NCI-H345 (cell line): ENCODE measurements at places on chromosomes 1 and 21.

DNA sequence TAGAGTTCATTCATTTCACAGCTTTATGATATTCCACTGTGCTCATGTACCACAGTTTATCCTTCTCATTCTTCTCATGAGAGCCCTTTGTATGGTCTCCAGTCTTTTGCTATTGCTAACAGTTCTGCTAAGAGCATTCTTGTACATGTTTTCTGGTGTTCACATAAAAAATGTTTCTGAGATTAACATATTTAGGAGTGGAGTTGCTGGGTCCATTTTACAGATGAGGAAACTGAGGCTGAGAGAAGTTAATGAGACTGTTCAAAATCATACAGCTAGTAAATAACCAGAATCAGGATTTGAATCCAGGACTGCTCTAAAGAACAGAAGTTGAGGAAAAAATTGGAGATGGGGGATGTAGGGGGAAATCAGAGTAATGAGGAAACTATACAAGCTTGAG, 28.8 kb upstream of the RGS16 start:
- no peak for DNase-seq

- DNase-seq, result no peak
These were observed 66.3 kb upstream of the FGGY start for GRCh38 chr1:59230622-59231021.

GRCh38 chr21:46443910-46444309, 14.8 kb upstream of the DIP2A start:
- no peak for DNase-seq

DNA sequence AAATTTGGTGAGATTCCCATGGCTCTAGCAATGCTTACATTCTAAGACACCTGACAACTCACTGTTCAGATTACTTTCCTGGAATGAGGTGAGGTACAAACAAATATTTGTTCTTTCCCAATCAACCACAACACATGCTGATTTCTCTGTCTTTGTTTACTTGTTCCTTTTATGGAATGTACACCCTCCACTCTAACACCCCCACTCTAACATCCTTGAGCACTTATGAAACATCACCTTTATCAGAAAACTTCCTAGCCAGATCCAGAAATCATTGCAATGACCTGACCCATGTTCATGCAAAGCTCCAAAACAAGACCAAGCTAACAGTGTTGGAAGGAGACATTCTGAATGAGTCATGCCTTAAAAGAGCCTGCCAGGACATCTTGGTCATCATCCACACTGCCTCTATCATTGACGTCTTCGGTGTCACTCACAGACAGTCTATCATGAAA, 35.5 kb downstream of the HSD3B1 start:
- DNase-seq, result no peak

DNA sequence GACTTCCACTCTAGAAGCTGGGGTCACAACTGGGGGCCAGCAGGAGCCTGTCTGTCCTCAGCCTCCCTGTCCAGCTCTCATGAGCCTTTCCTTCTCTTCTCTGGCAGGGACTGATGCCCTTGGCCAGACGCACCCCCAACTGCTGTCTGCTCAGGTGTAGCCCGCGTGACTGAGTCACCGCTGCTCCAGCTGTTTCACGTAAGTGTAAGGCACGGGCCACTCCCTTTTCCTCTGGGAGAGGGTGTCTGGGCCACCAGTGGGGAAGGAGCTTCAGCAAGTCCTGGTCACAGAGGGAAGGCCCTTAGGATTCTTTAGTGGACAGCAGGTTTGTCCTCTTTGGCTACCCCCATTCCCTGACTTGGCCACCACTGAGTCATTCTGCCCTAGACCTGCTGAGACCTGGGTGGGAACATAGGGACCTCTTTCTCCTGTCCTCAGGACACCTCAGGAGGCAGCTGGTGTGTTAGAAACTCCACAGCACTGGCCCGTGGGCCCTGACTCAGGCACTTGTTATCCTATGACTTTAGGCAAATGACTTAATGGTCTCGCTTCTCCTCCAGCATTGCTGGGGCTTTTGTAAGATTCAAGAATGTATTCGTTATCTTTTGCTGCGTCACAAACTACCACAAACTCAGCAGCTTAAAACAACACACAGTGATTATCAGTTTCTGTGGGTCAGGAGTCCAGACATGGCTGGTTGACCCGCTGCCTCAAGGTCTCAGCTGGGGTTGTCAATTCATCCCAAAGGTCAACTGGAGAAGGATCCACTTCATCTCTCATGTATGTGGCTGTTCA, 64.8 kb downstream of the FAM163A start:
- DNase-seq, result no peak

GRCh38 chr1:92298213-92298572, 594 bp downstream of the GLMN start:
- no peak for DNase-seq

- DNase-seq, result no peak
These were observed 248.2 kb upstream of the SGIP1 start for GRCh38 chr1:66285618-66286270.

DNA sequence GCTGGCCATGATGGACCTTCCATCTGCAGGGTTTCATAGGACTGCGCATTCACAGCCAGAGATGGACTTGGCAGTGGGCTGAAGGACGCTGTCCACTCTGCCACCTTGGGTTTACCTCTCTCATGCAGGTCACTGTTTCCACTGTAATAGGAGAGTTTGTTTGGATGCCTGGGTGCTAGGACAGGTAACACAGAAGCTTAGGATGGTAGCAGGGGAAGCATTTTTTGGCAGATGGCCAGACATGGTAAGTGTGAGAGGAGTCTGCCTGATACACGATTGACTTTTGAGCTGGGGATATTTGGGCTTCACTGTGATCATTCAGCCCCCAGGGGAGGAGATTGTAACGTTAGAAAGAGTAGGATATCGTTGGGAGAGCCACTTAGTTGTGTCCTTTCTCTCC, 11.8 kb downstream of the PSEN2 start:
- DNase-seq, result peak; percentile 11

GRCh38 chr1:10642403-10643080, 153.9 kb downstream of the CASZ1 start:
- no peak for DNase-seq

DNA sequence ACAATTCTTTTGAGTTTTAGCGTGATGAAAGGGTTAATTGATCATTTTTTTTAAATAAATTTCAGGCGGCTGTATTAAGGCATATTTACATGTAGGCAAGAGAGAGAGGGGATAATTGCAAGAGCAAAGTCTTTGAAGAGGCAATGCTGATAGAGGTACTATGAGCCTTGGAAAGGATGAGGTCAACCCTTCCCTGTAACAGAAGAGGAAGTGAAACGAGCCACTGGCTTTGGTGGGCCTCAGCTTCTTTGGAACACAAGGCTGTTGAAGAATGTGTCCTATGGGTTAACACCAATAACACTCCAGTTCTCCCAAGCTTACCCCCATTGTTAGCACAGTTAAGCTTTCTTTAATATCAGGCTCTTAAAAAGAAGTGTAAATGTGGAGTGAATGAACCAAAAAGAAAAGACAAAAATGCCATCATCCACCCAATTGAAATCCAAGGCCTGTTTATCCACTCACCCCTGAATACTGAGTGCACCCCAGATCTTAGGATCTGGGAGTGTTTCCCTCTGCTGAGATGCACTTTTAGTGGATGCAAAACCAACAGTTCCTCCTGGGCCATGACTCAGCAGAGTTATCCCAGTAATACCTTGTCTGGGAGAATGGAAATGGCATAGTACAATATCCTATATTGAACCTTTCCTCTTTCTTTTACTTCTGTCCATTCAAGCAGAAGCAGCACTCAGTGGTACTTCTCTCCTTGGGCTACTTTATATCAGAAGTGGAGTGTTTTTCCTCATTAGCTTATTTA, 216.4 kb downstream of the SLC44A5 start:
- DNase-seq, result no peak

GRCh38 chr1:203589595-203589994, 37.0 kb upstream of the ATP2B4 start:
- no peak for DNase-seq

- DNase-seq, result no peak
These were observed 590.4 kb downstream of the PLPP3 start for GRCh38 chr1:55988963-55989452.

DNA sequence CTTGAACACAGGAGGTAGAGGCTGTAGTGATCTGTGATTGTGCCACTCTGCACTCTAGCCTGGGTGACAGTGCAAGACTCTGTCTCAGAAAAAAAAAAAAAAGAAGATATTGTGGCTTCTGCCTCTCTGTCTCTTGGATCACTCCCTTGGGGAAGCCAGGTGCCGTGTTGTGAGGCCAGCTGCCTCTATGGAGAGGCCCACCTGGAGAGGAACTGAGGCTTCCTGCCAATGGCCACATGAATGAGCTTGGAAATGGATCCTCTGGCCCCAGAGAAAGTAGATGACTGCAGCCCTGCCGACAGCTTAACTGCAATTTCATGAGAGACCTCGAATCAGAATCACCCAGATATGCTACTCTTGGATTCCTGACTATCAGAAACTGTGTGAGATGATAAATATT, 19.7 kb upstream of the AK2 start:
- peak; percentile 75 for DNase-seq

- peak; percentile 20 for DNase-seq
These were observed 943 bp downstream of the ERRFI1 start for GRCh38 chr1:8025061-8025670.

GRCh38 chr1:24606621-24607020, 36.5 kb upstream of the SRRM1 start:
- DNase-seq, result no peak

DNA sequence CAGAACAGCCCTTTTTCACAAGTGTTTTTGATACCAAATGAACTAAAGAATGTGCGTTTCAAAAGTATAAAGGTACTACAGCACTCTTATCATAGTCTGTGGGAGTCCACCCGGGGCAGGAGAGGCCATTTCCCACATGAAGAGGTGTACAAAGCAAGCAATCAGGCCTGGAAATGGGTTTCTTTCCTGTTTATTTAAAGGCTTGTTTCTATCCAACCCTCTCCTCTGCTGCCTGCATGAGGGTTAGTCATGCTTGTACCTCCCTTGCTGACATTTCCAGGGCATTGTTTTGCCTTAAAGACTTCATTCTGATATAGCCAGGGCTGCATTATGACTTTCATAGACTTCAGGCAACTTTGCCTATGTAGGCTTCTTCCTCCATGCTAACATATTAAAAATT, 11.6 kb downstream of the SELP start:
- no peak for DNase-seq

DNA sequence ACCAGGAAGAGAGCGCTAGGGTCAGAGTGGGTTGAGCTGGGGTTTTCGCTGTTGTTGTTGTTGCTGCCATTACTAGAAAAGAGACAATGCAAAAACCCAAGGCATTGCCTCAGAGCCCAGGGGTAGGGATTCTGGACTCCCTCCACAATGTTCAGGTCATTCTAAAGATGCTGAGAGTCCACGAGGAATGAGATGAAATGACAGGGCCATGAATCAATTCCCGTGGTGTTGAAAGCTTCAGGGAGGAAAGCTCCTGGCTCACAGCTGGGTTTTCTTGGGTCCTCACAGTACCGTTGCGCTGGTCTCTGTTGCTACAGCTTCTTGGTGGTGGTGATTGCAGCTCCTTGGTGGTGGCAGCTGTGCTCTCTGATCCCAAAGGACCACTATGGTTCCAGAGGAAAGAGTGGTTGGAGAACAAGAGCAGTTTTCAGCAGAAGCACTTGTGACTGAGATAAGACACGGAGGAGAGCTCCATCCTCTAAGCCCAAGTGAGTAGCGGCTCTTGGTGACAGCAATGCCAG, 58.2 kb downstream of the ETS2 start:
- DNase-seq, result no peak

- DNase-seq, result no peak
These were observed 362.9 kb upstream of the VAMP3 start for GRCh38 chr1:7407980-7408770.

GRCh38 chr1:36711480-36711879, 228.8 kb upstream of the CSF3R start:
- no peak for DNase-seq

GRCh38 chr1:92701147-92701546, 83.8 kb downstream of the EVI5 start:
- DNase-seq, result no peak

GRCh38 chr1:43438953-43439581, 14.7 kb downstream of the HYI start:
- no peak for DNase-seq

- DNase-seq, result no peak
These were observed 76.0 kb downstream of the POFUT2 start for GRCh38 chr21:45211661-45212060.

- DNase-seq, result no peak
These were observed 530.4 kb upstream of the PTBP2 start for GRCh38 chr1:96191165-96191564.

DNA sequence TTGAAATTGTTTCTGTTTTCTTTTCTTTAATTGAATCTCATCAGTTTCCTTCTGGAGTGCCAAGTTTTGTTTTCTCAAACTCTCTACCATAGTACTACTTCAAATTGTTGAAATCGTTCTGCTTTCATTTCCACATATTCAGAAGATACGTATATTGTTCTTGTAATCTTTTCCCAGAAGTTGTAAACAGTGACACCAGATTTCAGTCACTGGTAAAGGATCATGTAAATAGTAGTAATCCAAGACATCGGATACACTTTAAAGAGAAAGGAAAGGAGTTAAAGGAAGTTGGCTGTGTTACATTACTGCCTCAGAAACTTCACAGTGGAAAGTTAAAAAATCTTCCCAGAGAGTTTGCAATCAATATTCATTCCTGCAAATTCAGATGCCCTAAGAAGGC, 67.5 kb downstream of the RGL1 start:
- DNase-seq, result no peak

- no peak for DNase-seq
These were observed 11.6 kb downstream of the PDE9A start for GRCh38 chr21:42665026-42665425.

DNA sequence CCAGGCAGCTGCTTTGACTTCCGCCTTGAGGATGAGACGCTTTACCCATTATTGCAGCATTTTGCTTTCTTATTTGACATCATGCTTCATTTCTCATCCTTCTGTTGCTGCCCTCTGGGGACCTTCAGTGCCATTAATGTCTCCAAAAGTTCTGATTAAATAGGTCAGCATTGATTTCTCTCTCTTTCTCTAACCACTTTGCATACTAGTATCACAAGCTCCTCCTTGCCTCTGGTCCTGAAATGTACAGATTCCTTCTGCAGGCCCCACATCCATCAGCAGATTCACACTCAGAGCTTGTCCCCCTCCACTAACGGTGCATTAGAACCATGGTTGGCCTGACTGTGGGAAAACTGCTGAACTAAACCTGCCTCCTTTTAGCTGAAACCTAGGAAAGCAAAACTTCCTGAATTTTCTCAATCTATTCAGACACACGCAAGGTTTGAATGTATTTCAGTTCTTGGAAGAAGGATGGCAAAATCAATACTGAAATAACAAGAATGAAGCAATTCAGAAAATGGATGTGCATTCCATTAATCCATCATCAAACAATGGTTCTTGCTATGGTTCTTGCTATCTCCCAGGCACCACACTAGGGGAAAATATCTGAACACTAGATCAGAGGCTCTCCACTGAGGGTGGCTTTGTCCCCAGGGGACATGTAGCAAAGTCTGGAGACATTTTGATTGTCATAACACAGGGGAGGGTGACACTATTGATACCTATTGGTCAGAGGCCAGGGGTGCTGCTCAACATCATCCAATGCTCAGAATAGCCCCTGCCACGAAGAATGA, 154.5 kb downstream of the PCP4 start:
- no peak for DNase-seq

GRCh38 chr21:40151611-40152010, 284.4 kb downstream of the PCP4 start:
- DNase-seq, result no peak

GRCh38 chr1:26160527-26161414, 1.9 kb downstream of the FAM110D start:
- no peak for DNase-seq
